ENCODE measurements at places on chromosomes 1 and 21.

GRCh38 chr1:198169672-198170071 is 12.9 kb downstream of the NEK7 start:
- no peak for DNase-seq

GRCh38 chr1:24805534-24806301 is 60.5 kb downstream of the CLIC4 start:
- DNase-seq = peak; percentile 18

DNA sequence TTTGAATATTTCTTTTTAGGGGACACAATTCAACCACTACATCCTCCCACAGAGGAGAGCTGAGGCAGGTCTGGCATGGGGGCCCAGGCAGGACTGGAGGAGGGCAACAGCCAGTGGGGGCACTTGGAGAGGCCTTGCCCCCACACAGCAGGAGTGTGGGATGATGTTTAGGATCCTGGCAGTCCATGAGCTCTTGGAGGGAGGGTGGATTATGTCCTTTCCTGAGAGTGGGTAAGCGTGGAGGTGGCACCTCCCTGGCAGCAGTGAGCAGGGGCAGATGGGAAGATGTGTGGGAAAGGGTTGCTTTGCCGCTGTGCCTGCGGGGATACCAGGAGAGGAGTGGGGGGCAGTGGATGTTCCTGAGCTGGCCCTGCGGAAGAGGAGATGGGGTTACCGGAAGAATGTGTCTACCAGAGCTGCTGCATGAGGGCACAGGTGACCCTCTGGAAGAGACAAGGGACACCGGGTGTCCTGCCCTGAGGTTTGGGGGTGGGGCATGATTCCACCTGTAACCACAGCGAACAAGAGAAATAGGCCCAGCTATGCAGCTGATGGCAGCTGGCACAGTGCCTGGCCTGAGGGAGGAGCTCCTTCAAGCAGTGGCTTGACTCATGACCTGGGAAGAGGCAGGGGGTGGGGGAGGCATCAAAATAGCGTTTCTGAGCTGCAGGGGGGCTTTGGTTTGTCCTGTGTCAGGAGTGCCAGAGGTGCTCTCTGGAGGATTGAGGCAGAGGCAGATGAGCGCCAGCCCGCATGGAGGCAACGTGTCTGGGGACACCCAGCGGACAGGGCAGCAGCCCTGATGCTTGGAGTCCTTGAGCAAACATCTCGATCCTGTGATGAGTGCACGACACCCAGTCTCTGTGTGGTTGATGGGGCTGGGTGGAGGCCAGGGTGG is 123.9 kb upstream of the TMPRSS2 start:
- no peak for DNase-seq

DNA sequence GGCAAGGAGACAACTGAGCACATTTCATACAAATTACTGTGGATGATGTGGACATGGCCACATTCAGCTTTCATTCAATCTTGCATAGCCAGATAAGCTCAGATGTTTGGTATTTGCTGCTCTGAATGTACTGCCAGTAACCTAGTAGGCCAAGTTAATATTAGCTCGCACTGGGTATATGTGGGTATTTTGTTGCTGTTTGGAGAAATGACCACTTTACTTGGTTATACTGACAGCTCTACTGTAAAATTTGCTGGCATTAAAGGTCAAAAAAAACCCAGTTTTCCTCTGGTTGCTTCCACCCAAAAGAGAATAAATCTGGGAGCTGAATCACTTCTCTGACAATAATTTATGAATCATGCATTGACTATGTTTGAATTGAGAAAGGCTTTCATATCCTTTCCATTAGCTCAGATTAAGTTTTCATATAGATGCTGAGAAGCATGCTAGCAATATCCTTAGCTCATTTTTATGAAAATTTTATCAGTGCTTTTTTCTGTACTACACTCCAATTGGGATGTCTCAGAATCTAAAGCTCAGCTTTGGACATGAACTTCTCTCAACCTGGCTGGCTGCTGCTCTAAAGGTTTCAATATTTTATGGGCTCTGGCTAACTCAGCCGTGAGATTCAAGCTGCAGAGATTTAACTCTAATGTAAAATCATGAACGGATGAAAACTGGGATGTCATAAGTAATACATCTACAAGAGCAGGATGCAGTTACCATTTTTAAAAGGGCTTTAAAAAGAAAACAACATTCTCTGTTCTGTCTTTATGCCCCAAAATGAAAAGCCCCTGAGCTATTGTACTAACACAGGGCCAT is 330.0 kb downstream of the BARHL2 start:
- no peak for DNase-seq

GRCh38 chr1:44847845-44848244 is 4.8 kb upstream of the PTCH2 start:
- no peak for DNase-seq

DNA sequence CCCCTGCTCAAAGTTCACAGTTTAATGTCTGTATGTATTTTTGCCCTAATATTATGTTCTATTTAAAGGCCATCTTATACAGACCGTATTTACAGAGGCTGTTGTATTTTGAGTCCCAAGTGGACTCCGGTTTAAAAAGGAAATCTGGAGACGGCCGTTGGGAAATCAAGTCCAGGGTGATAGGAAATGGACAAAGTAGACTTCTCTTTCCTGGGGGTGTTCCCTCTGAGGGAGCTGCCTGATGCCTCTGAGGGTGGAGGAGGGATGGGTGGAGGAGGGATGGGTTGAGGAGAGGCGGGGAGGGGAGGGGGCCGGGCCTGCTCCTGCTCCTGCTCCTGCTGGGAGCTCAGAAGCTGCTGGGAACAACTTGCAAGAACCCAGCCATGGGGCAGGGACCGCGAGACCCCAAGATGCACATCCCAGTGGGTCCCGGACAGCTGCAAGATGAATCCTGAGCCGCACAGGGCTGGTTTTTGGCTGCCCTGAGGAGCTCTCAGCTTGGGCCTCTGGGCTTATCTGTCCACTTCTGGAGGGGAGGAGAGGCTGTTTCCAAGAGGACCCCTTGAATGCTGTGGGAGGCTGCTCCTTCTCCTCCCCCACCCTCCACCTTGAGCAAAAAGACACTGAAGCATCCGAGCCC is 12.0 kb upstream of the ACTL8 start:
- DNase-seq = no peak

GRCh38 chr21:14215971-14216641 is at the start of gene RBM11:
RBM11 (plus strand) TSS chr21:14216157; CDS start chr21:14216187, 30 bp downstream.
- DNase-seq = no peak

DNA sequence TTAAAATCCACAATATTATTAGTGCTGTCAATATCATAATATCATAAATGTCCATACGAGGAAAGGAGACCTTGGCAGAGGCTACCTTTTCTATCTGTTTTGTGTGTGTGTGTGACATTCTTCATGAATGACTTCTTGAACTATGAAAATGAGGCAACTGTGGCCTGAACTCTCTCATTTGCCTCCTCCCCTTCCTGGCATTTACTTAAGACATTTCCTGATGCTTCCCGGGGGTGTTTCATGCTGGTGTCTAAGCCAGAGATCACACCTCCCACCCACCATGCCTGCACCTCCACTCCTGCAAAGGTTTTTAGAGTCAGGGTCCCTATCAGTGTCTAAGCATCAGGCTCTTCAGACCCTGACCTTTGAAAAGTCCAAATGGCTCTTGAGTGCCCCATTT is 420.9 kb downstream of the KIF26B start:
- no peak for DNase-seq

DNA sequence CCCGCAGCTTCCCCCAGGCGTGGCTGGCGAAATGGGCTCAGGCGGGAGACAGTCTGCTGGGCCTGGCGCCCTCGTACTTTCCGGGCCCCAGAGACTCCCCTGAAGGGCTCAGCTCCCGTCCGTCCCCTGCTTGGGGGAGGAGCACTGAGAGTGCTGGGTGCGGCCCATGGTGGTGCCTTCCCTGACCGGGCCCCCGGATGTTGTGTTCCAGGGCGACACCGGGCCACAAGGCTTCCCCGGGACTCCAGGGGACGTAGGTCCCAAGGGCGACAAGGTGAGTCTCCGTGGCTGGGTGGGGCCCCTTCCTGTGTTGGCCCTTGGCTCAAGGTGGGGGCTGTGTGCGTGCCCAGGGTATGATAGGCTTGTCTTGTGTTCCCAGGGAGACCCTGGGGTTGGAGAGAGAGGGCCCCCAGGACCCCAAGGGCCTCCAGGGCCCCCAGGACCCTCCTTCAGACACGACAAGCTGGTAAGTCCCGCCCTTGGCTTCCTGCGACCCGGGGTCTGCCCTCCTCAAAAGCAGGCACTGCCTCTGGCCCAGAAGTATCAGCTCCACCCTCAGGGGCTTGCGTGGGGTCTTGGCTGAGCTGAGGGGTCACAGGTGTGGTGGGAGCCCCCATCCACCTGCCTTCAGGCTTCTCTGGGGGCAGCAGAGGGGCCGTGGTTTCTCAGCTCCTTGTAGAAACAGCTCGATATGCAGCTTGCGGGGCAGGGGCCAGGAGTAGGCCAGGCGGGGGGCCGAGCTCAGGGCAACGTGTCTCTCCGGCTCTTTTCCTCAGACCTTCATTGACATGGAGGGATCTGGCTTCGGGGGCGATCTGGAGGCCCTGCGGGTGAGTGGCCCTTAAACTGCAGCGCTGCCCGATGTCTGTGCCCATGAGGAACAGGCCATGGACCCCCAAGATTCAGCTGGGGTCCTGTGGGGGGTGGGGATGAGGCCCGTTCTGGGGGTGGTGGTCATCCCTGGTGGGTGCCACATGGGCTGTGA is 62.3 kb downstream of the SLC19A1 start:
- DNase-seq = no peak
